ENCODE measurements at places on chromosomes 5 and 9.

GRCh38 chr9:133593587-133594253 is 15.5 kb downstream of the FAM163B start:
- DNase-seq: no peak

DNA sequence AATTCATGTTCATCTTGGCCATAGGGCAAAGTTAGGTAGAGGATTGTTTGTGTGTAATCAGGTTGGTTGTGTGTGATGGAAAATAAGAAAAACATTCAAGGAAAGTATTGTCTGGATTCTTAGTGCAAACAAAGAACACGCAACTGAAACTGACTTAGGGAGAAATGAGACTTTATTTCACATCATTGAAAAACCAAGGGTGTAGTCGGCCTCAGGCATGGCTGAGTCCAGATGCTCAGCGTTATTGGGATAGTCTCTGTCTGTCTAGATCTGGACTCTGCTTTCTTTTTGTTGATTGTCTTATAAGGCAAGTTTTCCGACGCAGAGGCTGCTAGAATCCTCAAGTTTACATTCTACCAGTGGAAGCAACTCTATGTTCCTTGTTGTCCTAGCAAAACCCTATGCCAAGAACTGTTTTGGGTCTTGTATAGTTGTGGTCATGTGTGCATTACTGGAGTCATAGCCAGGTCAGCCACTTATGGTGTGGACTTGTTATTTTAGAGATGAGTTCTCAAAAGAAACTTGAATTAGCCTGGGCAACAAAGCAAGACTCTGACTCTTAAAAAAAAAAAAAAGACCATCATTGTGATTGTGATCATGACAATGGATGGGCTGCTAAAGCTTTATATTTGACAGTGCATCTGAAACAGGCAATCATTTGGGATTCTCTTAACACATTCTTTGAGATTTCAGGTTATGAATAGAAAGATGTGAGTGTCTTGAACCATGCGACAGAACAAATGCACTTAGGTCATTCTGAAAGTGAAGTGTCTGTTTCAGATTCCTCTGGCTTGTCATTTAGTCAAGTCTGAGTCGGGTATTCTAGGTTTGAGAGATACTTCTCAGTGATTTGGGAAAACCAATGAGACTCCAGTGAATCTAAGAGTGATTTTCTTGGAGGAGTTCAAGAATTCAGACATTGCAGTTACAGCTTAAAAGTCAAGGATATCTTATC is 82.6 kb downstream of the DOCK2 start:
- no peak for DNase-seq

- DNase-seq: no peak
Observed at GRCh38 chr9:127874301-127875221, 2.9 kb downstream of the AK1 start.

- no peak for DNase-seq
Observed at GRCh38 chr5:138528744-138529469, 14.1 kb downstream of the ETF1 start.

GRCh38 chr9:94982211-94982610 is 255.7 kb downstream of the AOPEP start:
- DNase-seq: no peak

DNA sequence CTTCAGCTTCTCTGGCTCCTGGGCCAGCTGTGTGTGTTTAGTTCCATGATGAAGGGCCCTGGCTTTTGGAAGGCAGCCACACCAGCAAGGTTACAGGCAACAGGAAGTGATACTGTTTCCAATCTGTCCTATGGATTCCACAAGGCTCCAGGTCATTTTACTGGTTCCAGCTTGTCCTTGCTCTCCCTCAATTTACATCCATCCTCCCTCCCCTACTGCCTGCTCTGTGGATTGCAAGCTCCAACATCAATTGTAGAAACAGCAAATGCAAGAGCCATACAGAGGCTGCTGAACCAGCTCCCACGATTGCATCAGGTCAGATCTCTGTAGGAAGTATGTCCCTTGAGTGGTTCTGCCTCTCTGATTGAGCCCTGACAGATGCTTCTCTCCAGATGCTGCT is 409.8 kb downstream of the NTRK2 start:
- no peak for DNase-seq

DNA sequence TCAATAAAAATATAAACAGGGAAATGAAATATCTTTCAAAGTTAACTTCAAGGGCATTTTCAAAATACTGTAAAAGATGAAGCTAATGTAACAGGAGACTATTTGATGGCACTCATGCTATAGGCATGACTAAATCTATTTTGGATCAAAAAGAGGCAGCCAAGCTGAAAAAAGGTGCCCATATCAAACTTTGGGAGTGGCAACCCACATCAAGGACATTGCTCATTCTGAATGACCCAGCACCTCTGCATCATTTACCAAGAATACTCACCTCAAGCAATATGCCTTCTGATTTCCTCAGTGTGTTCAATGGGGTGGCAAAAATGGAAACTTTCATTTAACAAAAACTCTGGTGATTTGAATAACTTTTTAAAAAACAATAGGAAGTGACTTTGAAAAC is 853.3 kb downstream of the TLE1 start:
- no peak for DNase-seq

GRCh38 chr5:41433552-41434181 is 76.7 kb downstream of the PLCXD3 start:
- DNase-seq: no peak

DNA sequence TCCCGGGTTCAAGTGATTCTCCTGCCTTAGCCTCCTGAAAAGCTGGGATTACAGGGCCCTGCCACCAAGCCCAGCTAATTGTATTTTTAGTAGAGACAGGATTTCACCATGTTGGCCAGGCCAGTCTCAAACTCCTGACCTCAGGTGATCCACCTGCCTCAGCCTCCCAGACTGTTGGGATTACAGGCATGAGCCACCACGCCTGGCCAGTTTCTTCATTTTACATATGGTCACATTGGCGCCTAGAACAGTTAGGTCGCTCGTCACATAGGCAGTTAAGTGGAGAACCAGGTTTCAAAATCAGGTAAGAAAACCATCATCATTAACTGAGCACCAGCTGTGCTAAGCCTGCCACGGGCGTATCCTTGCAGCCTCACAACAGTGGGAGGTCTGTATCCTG is 36.1 kb downstream of the OLFML2A start:
- DNase-seq: no peak

DNA sequence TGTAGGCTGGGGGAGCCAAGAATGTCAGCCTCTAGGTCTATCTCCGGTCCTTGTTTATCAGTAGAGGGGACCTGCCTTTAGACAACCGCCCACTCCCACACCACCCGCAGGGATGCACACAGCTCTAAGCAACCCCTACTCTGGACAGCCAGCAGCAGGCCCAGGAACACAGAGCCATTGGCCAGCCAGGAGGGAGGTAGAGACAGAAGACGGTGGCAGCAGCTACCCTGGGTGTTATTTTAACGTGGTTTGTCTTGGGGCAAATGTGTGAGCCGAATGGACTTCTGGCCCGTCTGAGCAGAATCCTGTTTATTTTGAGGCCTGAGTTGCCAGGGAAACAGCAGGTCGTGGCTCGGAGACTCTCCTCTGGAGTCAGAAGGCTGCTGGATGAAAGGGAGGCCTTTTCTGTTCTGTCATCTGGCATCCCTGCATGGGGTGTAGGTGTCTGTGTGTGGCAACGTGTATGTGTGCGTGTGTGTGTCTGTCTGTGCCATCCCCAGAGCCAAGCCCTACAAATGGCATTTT is 382 bp upstream of the FGF1 start:
- DNase-seq: no peak

DNA sequence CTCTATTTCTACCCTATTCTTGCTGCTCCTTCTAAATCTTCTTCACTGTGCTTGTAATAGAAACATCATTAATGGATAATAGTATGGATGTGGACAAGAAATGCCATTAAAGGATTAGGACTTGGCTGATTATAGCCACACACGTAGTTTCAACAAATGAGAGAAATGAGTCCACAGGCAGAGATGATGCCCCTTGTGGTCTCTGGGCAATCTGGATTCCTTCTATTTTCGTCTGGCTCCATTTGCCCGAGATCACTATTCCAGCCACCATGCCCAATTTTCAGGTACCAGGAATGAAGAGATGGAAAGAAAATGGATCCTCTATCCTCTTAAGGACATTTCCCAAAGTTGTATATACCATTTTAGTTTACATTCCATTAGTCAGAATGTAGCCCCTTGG is 13.2 kb downstream of the VLDLR start:
- no peak for DNase-seq

DNA sequence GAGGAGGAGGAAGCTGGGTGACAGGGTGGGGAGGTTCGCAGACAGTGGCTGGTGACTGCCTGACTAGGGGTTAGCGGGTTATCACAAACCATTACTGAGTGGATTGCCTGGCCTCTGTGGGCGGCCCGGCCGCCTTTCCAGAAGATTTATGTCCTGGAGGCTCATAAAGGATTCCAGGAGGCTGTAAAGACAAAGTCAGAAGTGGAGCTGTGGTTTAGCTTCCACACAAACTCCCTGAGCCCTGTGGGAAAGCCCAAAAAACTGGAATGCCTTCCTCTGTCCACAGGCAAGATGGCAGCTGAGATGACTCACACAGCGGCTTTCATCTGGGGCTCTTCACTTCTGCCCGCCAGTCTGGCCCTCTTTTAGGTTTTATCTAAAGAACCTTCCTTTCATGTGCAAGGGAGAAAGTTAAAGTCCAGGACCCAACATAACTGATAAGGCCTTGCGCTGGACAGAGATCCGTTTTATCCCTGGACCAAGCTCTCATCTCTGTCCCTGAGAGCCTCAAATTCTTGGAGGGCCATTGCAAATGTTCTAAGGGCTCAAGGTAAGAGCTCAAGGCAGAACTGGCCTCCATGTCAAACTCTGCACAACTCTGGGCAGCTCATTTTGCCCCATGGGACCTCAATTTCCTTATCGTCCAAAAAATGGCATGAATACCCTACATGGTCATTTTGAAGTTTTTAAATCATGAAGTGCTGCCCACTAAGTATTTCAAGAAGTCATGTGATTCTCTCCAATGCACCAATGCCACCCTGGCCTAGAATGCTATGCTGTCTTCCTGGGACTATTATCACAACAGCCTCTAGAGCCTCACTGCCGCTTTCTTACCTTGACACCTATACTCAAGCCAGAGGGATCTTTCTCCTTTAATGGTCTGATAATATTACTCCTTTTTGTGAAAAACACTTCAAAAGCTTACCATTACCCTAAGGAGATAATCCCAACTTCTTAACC is 249.4 kb upstream of the TRIM32 start:
- DNase-seq: no peak

GRCh38 chr9:136700304-136700703 is 12.1 kb upstream of the DIPK1B start:
- DNase-seq: no peak

- no peak for DNase-seq
Observed at GRCh38 chr9:92608909-92609445, 61.0 kb downstream of the IPPK start.

GRCh38 chr5:12691330-12691729 is 787.1 kb upstream of the CTNND2 start:
- DNase-seq: no peak

GRCh38 chr5:119279093-119279492 is 76.7 kb upstream of the TNFAIP8 start:
- no peak for DNase-seq

DNA sequence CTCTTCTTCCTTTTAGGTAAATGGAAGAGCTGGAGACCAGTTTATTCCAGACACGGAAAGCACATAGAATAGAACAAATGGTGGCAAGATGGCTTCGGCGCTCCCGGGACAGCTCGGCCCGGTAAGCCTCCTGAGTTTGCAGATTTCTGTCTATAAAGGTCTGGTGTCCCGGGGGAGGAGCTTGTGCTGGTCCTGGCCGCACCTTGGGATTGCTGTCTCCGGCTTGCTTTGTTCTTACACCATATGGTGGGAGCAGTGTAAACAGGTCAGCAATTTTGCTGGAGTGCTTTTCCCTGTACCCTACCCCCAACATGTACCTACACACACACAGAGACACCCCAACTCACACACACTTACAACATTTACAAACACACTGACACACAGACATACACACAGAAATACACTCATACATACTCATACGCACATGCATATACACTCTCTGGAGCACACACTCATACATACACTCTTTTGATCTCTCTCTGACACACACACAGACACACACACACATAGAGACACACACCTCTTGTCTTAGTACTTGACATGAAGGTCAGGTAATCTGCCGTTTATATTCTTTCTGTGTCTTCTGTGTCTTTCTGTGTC is 42.0 kb downstream of the FRMPD1 start:
- DNase-seq: no peak

GRCh38 chr9:98830554-98830953 is 23.1 kb downstream of the GALNT12 start:
- no peak for DNase-seq

DNA sequence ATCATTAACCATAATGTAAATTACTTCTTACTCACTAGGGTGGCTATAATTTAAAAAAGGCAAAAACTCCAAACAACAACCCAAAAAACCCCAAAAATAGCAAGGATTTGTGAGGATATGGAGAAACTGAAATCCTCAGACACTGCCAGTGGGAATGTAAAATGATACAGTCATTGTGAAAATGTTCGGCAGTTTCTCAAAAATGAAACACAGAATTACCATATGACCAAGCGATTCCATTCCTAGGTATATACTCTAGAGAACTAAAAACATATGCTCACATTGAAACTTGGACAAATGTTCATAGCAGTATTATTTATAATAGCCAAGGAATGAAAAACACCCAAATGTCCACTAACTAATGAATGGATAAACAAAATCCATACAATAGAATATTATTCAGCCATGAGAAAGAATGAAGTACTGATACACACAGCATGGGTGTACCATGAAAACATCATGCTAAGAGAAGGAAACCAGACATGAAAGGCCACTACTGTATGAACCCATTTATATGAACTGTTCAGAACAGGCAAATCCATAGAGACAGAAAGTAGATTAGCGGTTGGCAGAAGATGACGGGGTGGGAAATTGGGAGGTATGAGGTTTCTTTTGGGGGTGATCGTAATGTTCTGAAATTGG is 119.1 kb downstream of the MAPKAP1 start:
- DNase-seq: no peak

- DNase-seq: no peak
Observed at GRCh38 chr9:95382433-95382832, 64.9 kb upstream of the FANCC start.

GRCh38 chr9:121324316-121324715 is 45.7 kb downstream of the STOM start:
- DNase-seq: no peak

DNA sequence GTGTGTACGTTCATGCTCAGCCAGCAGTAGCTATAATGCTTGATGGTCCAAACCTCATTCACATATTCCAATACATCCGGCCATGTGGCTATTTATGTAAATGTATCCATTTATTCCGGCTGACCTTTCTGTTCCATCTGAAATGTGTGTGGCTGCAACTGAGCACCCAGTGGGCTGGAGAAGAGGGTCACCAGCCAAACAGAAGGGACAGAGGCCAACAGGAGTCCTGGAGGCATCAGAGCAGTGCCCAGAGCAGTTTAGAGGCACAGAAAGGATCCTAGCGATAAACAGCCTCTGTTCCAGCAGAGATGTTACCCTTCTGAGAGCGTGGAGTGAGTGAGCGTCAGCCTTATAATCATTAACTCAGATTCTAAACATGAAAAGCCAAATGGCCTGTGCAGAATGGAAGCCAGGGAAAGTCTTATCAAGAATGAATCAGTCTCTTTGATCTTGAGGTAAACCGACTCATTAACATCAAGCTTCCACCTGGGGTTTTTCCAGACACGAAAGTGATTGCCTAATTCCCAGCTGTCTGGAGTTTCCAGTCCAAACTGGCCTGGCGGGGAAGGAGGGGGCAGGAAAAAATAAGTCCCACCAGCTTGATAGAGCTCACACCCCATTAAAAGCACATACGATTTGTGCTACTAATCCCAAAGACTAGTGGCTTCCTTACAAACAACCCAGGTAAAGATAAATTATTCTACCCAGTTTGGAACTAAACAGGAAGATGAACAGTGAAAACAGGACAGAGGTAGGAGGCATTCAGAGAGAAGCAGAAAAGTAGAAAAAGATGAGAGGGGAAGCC is 55.7 kb downstream of the SUSD1 start:
- no peak for DNase-seq
